Mucosa of gallbladder (tissue), 1 donor: ENCODE measurements at places on chromosomes 7 and 10.

DNA sequence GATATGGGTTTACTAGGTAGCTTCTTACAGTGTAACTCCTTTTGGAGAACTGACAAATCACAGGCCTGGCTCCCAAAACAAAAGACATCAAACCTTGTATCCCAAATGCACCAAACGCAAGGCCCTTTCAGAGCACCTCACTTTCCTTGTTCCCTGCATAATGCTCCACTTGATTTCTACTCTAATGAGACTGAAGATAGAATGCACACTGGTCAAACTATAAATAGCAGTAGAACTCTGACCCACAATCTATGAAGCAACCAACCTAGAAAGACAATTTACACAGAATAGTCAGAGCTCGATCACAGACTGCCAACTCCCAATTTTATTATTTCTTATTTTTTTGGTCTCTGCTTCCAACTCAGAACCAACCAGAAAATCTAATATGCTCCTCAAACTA, 214.4 kb downstream of the CACNA2D1 start:
- no peak for DNase-seq

DNA sequence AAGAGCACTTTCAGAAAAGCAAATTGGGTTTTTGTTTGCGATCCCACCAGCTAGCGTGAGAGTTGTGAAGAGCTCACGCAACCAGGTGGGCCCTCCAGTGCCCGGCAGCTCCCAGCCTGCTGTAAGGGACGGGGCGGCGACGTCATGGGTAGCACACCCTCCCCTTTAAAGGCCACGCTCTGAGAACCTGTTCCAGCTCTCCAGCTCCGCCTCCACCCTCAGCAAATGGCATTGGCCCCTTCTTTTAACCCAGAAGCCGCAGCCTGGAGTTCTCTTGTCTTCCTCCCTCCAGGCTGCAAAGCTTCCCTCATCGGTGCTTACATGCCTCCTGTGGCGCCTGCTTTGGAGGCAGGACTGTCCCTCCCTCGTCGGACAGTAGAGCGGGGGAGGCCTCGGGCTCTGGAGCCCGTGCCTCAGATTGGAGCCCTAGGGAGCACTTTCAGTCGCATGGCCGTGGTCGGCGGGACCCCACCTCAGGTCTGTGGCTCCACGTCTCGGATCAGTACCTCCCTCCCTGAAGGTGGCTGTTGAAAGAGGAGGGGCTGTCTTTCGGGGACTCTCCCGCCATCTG, 32.9 kb downstream of the WIPI2 start:
- DNase-seq = no peak

- no peak for DNase-seq
Observed at GRCh38 chr10:123203393-123204126, 49.4 kb downstream of the BUB3 start.

- peak; percentile 27 for DNase-seq
Observed at GRCh38 chr7:116173051-116174028, 37.0 kb upstream of the TES start.

DNA sequence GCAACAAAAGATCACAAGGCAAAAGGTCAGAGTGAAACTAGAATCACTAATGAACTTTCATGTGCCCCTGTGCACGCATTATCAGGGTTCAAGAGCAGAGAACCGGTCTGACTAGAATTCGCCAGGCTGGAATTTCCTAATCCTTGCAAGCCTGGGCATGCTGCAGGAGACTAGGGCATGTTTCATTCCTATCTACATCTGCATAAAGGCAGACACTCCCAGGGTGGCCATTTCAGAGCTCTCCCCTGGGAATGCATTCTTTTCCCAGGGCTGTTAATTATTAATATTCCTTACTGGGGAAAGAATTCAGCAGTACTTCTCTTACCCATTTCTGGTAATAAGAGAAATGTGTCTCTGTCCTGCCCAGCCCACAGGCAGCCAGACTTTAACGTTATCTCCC, 90.5 kb downstream of the CDC14C start:
- DNase-seq = no peak

GRCh38 chr7:33062023-33062781, at the start of gene NT5C3A:
Gene NT5C3A, minus strand, starts transcription at chr7:33062776. Its CDS starts 71 bp downstream, at chr7:33062705.
- peak; percentile 33 for DNase-seq

- peak; percentile 32 for DNase-seq
Observed at GRCh38 chr7:102425639-102426267, 7.6 kb upstream of the ORAI2 start.

- DNase-seq = no peak
Observed at GRCh38 chr10:31972519-31973041, 43.9 kb upstream of the ARHGAP12 start.

DNA sequence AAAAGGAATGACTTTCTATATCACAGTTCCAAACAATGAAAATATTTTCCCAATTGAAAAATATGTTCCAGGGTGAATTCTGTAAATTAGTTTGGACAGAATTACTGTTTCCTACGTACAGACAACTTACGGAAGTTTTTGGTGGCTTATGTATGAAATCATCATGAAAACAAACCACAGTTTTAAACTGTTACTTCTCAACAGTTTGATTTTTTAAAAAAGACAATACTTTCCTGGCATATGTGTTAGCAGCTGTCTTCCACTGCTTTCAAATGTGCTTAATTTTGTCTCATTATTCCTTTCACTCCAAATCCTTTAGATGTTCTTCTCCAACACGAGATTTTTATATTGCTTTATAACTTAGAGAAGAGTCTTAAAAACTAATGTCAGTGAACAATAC, 56.2 kb downstream of the SEMA3A start:
- no peak for DNase-seq

- DNase-seq = no peak
Observed at GRCh38 chr10:36489611-36490228, 635.7 kb upstream of the ANKRD30A start.

DNA sequence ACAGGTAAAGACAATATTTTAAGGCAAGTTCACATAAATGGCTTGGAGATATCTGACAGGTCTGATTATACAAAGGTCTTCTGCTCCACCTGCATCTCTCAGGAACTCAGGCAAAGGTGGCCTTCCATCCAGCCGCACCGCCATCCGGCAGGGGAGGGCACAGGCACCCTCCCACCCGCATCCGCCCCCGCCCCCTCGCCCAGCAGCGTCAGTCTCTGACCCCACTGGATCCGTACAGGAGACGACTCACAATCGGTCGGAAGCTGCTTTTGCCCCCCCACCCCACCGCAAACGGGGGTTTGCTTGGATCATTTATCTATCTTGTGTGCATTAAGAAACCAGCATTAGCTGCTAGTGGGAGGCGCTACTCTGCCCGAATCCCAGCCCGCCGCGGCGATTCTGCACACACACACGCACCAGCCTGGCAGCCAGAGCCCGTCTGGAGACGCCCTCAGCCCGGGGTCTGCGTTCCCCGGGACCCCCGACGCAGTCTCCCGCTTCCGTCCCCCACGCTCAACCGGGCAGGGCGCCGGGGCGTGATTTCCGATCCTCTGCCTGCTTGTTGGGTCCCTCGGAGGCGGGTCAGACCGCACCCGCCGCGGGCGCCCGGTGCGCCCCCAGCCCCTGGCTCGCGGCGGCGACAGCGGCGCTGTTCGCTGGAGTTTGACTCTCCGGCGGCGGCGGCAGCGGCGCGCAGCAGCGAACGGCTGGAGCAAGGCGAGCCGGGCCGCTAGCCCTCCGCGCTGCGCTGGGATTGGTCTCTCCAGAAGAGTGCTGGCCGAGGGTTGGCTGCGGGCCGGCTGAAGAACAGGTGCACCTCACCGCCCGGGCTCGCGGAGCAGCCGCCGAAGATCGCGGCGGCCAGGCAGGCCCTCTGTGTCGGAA, 820 bp upstream of the NRG3 start:
- DNase-seq = peak; percentile 70

DNA sequence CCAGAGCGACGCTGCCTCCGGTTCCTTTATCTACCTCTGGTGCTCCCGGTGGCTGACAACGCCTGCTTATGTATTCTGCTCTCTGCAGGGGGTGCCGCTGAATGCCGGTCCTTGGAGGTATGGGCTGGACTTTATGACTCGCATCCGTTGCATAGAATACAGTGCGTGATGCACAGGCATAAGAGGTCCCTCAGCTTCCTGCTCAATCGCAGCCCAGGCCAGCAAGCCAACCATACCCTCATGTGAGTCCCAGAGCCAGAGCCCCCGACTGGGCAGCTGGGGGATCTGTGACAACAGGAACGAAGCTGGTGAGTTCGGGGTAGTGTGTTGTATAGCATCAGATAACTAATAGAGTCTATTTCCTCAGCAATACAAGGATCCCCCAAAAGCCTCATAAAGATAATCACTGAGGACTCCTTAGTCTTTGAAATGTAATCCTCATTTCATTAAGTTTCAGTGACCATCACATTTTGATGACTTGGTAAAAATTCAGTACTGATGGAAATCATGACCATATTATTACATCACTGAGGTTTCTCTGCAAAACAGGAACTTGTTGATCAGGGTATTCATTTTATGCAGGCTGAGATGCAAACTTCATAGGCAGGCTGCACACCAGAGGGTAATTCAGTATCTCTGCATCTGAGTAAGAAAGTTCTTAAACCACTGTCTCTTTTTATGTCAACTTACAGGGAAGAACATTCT, 607.8 kb downstream of the PTPRN2 start:
- DNase-seq = no peak

GRCh38 chr7:36361227-36361626, 28.4 kb upstream of the ANLN start:
- DNase-seq = no peak

GRCh38 chr7:128833148-128833945, 3.1 kb downstream of the FLNC start:
- no peak for DNase-seq

- DNase-seq = no peak
Observed at GRCh38 chr7:95589031-95589430, 7.3 kb downstream of the PDK4 start.

GRCh38 chr10:21727452-21728168, 193.6 kb downstream of the MLLT10 start:
- peak; percentile 39 for DNase-seq

DNA sequence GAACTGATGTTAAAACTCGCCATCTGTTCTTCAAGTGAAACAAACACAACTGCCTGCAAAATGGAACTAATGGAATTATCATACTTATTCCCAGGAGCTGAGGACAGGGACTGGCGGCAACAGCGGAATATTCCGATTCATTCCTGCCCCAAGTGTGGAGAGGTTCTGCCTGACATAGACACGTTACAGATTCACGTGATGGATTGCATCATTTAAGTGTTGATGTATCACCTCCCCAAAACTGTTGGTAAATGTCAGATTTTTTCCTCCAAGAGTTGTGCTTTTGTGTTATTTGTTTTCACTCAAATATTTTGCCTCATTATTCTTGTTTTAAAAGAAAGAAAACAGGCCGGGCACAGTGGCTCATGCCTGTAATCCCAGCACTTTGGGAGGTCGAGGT, 24.7 kb upstream of the MCM10 start:
- DNase-seq = no peak

DNA sequence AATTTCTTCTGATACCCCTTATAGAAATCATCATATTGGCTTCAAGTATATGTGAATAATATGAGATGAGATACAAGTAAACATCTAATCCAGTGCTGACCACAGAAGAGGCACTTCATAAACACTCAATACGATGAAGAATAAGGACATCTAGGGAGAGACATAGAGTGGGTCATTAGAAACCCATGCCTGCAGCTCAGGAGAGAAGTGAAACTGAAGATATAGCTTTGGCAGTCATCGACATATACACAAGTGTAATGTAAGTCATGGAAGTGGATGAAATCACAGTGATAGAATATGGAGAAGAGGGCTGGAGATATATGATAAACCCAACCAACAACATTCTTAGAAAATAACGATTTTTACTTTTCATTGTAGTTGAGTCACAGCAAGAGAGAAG, 665.0 kb downstream of the PARD3 start:
- DNase-seq = no peak

- DNase-seq = no peak
Observed at GRCh38 chr7:247636-248035, 42.3 kb upstream of the FOXL3 start.

DNA sequence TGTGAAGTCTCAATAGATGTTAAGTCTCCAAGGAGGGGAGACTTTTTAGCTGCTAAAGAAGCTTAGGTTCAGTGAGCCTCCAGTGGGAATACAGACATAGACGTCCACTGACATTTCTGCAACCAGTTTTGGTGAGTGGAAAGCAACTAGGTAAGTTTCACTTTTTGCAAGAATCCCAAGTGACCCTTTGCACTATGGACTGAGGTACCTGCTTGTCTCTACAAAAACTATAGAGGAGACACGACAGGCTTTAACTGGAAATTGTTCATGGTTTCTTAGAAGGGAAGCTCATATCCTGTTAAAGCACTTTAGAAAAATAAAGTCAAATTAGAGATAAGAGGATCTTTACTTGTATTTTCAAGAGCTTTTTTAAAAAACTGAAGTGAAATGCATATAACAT, 38.6 kb downstream of the GBF1 start:
- no peak for DNase-seq

- DNase-seq = peak; percentile 66
Observed at GRCh38 chr7:38932509-38933168, 23.6 kb upstream of the VPS41 start.

GRCh38 chr10:77501846-77502261, 135.8 kb downstream of the KCNMA1 start:
- DNase-seq = no peak

DNA sequence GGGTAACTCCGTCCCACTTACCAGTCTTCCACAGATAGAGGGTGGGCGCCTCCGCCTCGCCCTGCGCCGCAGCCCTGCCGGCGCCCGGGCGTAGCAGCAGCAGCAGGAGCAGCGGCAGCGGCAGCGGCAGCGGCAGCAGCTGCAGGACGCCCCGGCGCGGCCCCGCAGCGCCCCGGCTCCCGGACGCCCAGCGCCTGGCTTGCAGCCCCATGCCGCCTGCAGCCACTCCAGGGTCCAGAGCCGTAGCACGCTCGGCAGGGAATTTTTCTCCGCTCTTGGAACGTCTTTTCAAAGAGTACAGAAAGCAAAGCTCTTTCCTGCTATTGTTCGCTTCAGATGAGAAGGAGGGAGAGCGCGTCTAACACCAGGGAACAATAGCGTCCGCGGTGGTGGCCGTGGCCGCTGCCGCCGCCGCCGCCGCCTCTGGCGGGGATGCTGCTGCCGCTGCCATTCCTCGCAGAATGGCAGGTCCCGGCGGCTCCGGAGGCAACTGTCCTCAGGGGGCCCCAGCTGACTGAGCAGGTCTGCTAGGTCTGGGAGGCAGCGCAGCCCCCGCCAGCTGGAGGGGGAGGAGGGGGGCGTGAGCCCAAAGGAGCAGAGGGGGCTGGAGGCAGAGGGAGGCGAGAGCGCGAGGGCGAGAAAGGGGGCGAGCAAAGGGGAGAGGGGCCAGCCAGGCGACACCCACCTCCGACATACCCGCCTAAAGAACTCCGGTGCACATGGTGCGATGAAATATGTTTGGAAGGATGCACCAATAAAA, at the start of gene THSD7A:
Gene THSD7A (minus strand): TSS at position 463 of the 760 bp plus-strand sequence. CDS start 252 bp downstream, at position 211.
- DNase-seq = peak; percentile 36

GRCh38 chr7:77867537-77867865, 68.9 kb downstream of the PHTF2 start:
- no peak for DNase-seq

- no peak for DNase-seq
Observed at GRCh38 chr7:143975617-143976016, 21.0 kb downstream of the OR2F1 start.

GRCh38 chr7:148060724-148061123, 529.8 kb upstream of the C7orf33 start:
- no peak for DNase-seq

GRCh38 chr7:88146616-88147015, 73.2 kb downstream of the SRI start:
- no peak for DNase-seq

- DNase-seq = no peak
Observed at GRCh38 chr10:78038791-78039547, 5.3 kb downstream of the RPS24 start.
